Bone marrow (tissue), 2 donors: ENCODE measurements at places on chromosomes 6 and 20.

- DNase-seq = no peak
Measured at GRCh38 chr6:140592877-140593276, 1218.4 kb upstream of the CITED2 start.

- no peak for DNase-seq
Measured at GRCh38 chr20:61118429-61119224, 133.4 kb upstream of the CDH4 start.

DNA sequence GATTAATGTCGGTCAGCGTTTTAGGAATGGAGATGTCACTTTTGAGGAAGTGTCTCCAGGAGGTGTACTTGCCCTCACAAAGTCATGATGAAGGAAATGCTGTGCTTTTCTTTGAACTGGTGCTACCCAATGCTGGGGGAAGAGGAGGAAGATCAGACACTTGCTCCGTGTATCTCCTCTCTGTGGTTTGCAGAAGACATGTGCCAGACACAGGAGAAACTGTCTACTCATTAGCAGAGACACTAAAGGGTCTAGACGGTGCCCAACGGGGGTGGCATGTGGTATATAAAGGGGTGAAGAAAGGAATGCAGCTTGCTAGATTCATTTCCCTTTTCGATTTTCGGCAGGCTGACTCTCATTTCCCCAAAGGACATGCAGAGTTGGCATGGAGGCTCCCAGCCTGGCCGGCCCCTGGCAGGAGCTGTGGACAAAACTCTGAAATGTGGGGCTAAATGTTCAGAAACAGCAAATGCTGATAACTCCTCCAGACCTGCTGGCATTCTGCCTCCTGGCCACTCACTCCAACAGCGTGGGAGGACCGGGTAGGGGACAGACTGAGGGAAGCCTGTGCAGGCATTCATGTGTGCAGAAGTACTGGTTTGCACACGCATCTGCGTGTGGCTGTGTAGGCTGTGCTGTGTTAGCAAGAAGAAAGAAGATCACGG is 59.6 kb upstream of the QKI start:
- DNase-seq = peak; percentile 41

- DNase-seq = no peak
Measured at GRCh38 chr6:20112241-20112640, 100.0 kb downstream of the MBOAT1 start.

- DNase-seq = no peak
Measured at GRCh38 chr20:40476461-40476860, 212.6 kb downstream of the MAFB start.
